ENCODE measurements at places on chromosomes 3 and 15. TPM values are rescaled to one million over a fixed set of nuclear protein-coding genes. Genes with fewer than 3 reads are reported as not detected.

- peak; percentile 34 for DNase-seq
These were observed 45.4 kb downstream of the SSR3 start for GRCh38 chr3:156509189-156510174.

DNA sequence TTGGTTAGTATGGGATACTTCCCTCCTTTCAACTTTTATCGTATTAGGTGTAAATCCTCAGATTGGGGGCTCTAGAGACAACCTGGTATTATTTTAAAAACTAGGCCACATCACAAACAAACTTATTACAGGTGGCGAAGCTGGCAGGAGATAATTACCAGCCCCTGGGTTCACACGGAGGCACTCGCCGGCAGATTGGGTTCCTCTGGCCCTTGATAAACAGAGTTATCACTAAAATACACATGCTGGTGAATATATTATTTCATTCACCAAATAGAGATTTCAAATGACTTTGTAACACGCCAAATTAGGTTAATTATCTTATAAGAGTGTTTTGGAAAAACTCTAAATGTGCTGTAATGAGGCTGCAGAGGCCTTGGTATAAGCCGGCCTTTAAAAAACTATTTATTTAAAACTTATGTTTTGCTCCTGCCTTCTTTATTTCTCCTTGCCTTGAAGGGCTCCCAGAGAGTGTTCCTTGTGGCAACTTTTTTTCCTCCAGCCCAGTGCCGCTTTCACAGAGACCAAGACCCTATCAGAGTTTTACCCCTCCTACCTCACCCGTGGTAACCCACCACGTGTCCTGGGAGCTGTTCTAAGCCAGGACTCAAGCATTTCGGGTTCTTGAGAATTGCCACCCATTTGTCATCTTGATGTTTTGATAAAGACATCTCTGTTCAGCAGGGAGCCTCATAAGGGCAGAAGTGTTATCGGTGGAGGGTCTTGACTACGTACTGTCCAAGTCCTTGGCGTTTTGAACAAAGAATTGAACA lies 468.6 kb upstream of the CFAP20DC start:
- DNase-seq: no peak

- DNase-seq: no peak
These were observed 85.9 kb upstream of the IL12A start for GRCh38 chr3:159902546-159903314.

DNA sequence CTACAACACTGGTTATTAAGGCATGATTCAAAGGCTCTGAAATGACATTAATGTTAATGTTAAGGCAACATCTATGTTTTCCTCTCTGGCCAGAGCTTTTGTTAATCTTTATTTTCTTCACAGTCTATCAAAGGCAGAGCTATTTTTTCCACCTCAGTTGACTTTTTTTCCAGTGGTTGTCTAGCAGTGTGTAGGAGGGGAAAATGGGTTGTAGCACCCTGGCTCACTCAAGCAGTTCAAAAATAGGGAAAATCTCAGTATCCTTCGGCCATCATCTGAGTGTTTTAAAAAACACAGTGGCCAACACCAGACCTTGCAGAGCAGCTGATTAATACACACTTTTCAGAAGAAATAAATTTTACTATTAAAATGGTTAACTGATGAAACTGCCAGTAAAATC lies 21.4 kb downstream of the CBLB start:
- DNase-seq: no peak

DNA sequence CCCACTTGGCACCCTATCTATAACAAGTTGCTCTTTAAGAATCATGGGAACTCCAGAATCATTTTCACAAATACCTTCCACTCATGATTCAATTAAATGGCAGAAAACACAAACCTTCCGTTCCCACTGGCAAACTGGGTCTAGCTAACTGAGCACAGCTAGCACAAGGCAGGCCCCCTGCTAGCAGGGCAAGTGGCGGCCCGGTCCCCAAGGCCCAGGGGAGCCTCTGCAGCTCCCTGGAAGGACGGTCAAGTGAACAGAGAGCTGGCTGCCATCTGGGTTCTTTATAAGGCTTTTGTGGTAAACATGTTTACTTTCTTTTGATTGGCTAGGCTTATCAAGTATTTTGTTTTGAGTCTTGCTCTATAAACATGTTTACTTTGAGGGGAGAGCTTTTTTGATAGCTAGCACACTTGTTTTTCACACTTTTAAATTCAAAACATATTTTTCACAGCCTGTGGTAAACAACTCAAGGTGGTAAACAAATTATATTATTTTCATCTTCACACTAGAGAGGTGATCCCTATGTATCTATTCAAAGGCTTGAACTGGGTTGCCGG lies 81.4 kb downstream of the FOXP1 start:
- no peak for DNase-seq

GRCh38 chr15:53710906-53711305 lies 48.6 kb downstream of the WDR72 start:
- DNase-seq: no peak

GRCh38 chr15:63869371-63870042 lies 35.8 kb upstream of the HERC1 start:
- no peak for DNase-seq

GRCh38 chr3:119140466-119140865 lies 5.5 kb upstream of the TEX55 start:
- no peak for DNase-seq

Gene UBA7
- total RNA-seq: 37.4 TPM

Gene SLC26A6
- total RNA-seq: 11.0 TPM

Gene GP9
- not detected for total RNA-seq

All from dermis microvascular lymphatic vessel endothelial cell (primary cell).